ENCODE measurements at places on chromosomes 11 and 22.

GRCh38 chr22:26981111-26981510 lies 323.7 kb downstream of the MIAT start:
- no peak for DNase-seq

- no peak for DNase-seq
Observed at GRCh38 chr11:74783241-74783871, 34.7 kb downstream of the RNF169 start.

- DNase-seq: peak; percentile 49
Observed at GRCh38 chr11:66951927-66952337, 6.3 kb downstream of the PC start.

GRCh38 chr22:42951093-42951710 lies 63.7 kb downstream of the PACSIN2 start:
- DNase-seq: no peak

GRCh38 chr11:96648991-96649390 lies 259.2 kb downstream of the JRKL start:
- no peak for DNase-seq

GRCh38 chr11:113256431-113257202 lies 57.8 kb upstream of the TTC12 start:
- DNase-seq: no peak

DNA sequence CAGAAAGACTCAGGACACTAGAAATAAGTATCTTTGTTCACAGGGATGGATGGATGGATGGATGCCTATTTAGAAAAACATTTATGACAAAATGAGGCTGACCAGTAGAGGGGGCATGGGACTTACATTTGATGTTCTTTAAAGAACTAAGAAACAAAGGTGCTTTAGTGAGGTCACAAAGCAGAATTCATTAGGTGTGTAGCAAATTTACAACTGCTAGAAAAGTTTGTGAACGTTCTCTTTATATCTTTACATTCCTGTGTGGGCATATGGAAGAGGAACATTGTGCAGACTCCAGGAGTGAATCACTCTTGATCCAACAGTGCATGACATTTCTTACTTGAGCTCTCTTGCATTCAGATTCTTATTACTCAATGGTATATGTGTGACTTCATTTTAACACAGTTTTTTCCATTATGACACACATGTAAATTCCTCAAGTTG lies 15.8 kb upstream of the SIK2 start:
- DNase-seq: no peak

DNA sequence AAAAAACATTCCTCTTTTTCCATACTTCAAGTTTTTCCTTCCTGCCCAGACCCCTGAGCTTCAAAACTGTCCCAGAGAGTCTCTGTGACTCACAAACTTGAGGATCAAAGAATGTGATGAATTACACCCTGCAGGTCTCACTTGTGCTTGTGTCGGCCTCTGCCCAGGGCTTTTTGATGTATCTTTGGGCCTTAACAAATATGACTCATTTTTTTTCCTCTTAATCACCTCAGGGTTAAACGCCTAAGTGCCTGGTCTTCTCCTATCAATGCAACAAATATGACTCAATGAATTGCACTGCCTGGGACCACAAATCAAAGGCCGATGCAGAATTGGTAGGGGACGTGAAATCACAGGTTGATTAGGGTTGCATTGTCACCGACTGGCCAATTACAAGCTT lies 267.7 kb downstream of the LARGE1 start:
- no peak for DNase-seq

- DNase-seq: no peak
Observed at GRCh38 chr22:42906605-42907348, 49.7 kb upstream of the ARFGAP3 start.

- DNase-seq: no peak
Observed at GRCh38 chr11:60955571-60955970, 3.6 kb upstream of the SLC15A3 start.

- no peak for DNase-seq
Observed at GRCh38 chr11:44327730-44328129, 17.8 kb upstream of the ALX4 start.

DNA sequence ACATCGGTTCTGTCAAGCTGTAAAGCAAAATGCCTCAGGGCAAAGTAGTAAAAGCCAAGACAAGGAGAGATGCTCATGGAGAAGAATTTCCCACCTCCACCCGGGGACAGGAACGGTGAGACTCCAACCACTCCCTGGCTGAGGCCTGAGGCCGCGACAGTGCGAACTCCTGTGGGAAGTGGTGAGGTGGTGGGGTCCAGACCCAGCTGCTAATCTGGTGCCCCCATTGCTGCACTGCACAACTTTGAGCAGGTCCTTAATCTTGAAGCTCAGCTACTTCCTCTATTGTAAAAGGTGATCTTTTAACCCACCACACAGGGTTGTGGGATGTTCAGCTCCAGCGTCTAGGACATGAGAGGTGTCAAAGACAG lies 83.9 kb downstream of the ZC3H12C start:
- DNase-seq: no peak

- no peak for DNase-seq
Observed at GRCh38 chr11:69411257-69411924, 70.1 kb upstream of the LINC01488 start.

GRCh38 chr11:45872651-45873356 lies 12.6 kb upstream of the MAPK8IP1 start:
- DNase-seq: no peak

- DNase-seq: no peak
Observed at GRCh38 chr11:129189646-129190045, 2.5 kb downstream of the ARHGAP32 start.

- DNase-seq: no peak
Observed at GRCh38 chr11:129538323-129538722, 162.7 kb downstream of the BARX2 start.

DNA sequence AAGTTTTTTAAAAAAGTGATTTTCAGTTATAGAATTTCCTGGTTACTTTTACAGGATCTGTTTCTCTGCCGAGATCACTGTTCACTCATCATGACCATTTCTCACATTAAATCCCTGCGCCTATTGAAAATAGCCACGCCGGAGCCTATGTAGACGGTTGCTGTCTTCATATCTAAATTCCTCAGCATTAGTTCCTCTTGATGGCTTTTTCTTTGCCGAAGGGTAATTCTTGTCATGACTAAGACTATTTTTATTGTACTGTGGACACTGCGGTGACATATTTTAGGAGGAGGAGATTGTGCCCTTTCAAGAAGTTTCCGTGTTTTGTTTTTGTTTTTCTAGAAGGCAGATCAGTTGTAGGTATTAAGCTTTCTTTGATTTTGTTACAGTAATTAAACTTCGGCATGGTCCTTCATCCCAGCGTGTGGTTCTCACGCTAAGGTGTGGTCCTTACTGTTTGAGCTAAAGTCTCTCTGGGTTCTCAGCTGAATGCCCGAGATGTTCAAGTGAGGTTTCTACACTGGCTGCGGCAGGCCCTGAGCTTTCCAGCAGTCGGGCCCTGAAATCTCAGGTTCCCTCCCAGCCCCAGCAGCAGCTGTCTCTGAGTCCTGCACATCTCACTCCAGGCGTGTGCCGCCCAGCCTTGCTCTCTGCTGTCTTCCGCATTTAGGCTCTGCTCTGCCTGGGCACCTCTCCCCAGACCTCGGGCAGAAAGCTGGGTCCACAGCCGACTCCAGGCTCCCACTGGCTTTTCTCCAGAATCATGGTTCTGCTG lies 1110.5 kb downstream of the TBC1D22A start:
- no peak for DNase-seq

- no peak for DNase-seq
Observed at GRCh38 chr11:90134478-90135003, at the start of gene NAALAD2. NAALAD2 (plus strand) TSS chr11:90134663; CDS start chr11:90134759, 96 bp downstream.

GRCh38 chr11:46296528-46297448 lies 19.3 kb downstream of the CREB3L1 start:
- DNase-seq: no peak

DNA sequence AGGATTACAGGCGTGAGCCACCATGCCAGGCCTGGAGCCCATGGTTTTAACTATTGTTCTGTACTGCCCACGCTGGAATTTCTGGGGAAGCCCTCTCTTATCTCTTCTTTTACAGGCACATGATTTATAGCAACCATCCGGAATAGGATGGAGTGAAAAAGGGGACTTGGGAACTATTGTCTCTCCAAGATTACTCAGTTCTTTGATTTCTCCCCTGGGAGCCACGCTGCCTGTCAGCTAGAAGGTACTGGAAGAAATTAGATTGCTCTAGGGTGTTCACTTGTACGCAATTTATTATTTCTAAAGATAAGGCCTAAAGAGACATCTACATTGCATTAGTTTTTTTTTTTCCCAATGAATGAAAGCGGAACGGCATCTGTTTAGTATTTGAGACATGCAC lies 65.6 kb upstream of the PTPRJ start:
- DNase-seq: no peak

GRCh38 chr11:8296872-8297271 lies 33.2 kb upstream of the LMO1 start:
- no peak for DNase-seq

DNA sequence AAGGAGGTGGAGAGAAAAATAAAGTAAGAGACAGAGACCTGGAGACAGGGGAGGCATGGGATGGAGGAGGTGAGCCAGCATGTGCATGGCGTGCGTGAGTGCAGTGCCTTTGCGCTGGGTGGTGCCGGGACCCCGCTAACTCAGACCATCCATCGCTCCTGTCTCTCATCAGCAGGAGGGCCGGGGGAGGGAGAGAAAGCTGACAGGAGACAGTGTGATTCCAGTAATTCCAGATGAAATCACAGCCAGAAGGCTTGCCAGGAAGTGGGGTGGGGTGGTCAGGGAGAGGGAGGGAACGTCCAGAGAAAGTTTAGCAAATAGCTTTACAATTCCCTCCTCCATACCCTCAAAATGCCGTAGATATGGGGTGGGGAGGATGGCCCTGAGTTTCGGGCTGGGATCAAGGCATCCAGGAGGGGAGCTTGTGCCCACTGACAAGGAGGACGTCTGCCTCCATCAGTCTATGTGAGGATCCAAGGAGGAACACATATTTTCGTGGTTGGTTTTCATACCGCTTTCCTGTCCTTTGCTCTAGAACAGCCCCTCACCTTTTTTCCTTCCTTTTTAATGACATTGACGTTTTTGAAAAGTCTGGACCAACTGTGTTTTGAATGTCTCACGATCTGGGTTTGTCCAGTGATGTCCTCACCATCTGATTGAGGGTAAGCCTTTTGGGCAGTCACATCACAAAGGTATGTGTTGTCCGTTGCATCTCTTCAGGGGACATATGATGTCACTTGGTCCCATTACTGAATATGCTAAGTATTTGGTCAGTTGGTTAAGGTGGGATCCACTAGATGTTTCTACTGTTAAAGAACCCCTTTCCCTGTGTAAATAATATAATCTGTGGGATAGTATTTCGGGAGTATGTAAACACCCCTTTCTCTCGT lies 567.3 kb downstream of the MIAT start:
- DNase-seq: no peak

- DNase-seq: no peak
Observed at GRCh38 chr11:69377029-69377952, 83.3 kb downstream of the MYEOV start.

GRCh38 chr22:45009606-45010531 lies at the start of gene PHF21B:
PHF21B (minus strand) TSS chr22:45010005; CDS start chr22:45009549, 456 bp downstream.
- DNase-seq: peak; percentile 38

GRCh38 chr22:29313126-29313575 lies 2.3 kb downstream of the RASL10A start:
- DNase-seq: no peak

- DNase-seq: no peak
Observed at GRCh38 chr11:35742707-35743454, 80.3 kb downstream of the TRIM44 start.

DNA sequence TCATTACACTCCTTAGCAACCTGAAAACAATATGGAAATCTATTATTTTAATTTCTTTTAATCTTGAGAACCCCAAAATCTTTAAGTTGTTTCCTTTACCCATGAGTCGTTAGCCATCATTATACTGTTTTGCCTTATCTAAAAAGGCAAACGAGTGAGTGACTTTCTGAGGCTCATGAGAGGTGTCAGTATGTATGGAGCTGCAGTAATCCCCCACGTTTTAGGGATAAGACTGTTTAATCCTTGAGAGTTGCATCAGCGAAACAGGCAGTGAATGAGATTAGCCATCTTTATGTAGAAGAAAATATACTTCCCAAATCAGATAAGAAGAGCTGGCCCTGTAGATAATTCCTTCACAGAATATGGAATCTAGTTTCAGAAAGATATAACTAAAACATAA lies 1147.0 kb downstream of the DLG2 start:
- no peak for DNase-seq

GRCh38 chr22:28143961-28144745 lies 225.1 kb upstream of the PITPNB start:
- no peak for DNase-seq

DNA sequence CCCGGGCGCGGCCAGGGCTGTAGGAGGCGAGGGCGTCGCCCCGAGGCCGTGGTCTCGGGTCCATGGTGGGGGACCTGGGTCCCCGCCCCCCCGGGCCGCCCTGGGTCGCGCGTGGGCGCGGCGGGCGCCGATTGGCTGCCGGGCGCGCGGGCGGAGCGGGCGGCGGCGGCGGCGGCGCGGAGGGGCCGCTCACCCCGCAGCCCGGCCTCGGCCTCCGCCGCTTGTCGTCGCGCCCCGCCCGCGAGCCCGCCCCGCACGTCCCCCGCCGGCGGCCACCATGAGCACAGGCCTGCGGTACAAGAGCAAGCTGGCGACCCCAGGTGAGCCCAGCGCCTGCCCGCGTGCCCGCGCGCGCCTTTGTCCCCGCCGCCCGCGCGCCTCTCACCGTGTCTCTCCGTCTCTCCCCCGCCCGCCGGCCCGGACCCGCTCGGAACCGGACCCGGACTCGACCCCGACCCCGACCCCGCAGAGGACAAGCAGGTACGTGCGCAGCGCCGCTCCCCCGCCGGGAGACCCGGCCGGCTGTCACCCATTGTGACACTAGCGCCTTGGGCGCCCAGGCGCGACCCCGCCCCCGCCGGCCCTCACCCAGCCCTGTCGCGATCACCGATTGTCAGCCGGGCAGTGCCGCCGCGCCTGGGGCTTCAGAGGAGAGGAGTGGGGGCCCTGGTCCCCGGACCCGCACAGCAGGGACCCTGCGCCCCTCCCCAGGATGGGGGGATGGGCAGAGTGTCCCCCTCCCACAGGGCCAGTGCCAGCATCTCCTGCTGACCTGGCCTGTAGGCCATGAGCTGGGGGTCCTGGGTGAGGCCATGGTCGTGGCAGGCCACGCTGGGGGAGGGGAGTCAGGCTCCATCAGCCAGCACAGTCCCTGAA lies at the start of gene SEPTIN5:
Gene SEPTIN5 (plus strand): TSS at position 192 of the 876 bp plus-strand sequence. CDS start 86 bp downstream, at position 278.
- DNase-seq: no peak

DNA sequence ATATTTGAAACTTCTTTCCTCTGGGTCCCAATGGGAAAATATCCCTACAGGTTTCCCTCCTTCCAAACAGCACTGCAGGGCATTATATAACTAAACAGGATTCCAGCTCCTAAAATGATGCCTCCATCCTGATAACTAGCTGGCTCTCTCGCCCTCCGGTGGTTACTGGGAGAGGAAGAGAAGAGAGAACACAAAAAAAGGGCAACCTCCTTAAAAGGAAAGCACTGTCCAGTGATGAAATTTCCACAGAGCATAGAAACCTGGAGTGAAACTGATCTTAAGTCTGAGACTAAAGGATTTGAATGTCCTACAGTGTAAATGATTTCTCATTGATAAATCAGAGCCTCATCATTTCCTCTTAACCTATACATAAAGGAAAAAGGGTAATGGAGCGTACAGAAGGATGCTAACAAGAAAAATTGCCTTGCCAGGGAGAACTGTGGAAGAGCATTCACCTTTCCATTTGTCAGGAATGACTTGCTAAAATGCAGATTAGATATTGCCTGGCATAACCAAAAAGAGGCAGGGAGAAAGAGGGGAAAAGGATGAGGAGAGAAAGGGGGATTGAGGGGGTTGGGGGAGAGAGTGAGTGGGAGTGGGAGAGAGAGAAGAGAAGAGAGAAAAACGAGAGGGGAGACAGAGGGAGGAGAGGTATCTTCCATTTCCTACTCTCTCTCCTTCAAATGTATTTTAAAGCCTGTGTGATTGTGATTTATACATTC lies 121.3 kb downstream of the APOL5 start:
- no peak for DNase-seq
